ENCODE measurements at places on chromosomes 2 and 18.

DNA sequence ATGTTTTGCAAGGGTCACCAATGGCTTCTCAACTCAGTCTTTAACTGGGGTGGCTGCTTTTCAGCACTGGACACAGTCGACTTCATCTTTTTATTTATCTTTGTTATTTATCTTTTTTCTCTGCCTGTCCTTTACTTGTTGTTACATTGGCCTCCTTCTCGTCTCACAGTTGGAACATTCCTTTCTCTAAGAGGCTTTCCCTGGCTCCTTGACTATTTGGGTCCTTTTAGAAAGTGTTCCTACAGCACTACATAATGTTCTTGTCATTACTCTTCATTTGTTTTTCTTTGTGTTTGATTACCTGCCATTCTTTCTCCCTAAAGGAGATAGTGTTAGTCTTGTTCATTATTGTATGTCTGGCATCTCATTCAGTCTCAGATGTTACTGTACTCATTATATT is 122.0 kb downstream of the KIAA1328 start:
- DNase-seq: no peak

GRCh38 chr2:63840081-63840784 is 1.5 kb upstream of the UGP2 start:
- DNase-seq: no peak

DNA sequence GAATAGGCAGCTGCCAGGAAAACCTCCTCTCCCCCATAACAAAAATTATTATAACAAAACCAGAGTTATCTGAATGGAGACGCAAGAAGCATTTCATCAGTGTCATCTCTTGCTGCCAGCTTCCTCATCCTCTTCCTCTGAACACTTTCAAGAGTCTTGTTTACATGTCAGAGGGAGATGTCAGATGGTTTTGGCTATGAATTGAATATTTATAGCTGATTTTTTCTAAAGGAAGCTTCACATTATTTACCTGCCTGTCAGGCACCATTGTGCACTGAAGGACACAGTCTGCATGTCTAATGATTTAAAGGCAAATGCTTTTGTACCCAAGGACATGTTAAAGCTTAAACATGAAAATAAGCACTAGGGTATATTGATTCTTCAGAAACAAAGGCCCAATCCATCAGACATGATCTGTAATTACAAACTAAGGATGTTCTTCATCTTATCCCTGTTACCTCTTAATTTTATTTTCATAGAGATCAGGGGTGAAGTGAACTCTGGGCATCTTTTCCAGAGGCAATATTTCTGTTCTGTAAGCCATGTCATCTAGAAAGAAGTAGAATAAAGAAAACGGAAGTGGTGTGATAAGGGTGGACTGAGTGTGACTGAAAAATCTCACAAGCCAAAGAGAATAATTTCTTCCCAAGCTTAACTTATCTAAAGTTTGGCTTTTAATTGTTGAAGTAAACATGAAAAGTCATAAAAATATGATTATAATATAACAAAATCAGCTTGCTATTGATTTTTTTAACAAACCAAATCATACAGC is 168.7 kb downstream of the ANKRD44 start:
- no peak for DNase-seq

DNA sequence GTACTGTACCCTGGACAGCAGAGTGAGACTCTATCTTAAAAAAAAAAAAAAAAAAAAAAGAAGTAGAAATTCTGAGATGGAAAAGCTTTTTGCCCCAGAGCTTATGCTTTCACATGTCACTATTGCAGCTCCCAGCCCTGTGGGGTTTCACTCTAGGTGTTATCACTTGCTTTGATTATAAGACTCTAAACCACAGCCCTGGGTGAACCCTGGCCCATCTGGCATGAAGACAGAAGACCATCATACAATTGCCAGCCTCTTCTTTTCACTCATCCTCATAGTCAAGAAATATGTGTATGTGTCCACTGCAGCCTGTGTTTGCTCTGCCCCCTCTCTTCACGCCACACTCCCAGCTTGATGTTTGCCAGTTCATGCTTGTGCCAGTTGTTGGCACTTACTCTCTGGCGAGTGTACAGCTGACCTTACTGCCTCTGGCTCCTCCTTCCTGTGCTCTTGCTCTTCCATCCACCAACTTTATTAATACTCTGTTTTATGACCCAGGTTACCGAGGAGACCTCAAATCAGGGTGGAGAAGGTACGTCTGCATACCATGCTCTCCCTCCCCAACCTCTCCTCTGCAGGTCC is 136.7 kb upstream of the NCK2 start:
- no peak for DNase-seq

DNA sequence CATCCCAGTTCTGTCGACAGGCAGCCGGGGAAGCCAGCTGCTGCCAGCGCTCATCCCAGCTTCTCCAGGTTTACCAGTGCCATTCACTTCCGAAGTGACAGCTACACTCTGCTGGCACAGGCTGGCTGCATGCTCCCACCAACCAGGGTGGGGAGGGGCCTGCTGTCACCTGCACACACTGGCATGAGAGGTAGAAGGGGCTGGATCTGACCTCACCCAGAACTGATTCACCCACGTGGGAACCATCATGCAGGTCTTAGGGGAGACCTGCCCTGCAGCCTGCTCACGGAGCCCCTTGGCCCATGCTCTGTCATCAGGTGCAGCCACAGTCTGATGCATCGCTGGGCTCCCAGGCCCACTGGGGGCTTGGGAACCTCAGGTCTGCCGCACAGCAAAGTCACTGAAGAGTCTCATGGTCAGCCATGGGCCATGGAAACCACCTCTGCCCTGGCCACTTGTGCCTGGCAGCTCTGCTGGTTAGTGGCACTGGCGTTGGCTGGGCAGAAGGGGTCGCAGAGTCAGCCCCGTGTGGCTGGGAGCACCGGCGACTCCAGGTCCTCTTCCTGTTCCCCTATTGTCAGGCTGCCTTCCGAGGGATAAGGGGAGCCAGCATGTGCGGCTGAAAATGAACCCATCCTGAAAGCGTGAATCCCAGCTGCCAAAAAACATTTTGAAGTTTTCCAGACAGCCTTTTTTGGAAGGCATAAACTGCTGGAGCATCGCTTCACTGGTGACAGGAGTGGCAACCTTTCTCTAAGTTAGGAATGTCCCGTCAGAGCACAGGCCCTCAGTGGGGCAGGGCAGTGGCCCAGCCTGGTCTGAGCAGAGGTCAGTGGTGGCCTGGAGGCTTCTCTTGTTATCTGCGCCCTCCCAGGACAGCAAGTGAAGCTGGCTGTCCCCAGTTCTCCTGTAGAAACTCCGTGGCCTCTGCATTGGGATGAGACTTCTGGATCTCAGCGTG is 157.8 kb downstream of the SEPTIN10 start:
- no peak for DNase-seq

DNA sequence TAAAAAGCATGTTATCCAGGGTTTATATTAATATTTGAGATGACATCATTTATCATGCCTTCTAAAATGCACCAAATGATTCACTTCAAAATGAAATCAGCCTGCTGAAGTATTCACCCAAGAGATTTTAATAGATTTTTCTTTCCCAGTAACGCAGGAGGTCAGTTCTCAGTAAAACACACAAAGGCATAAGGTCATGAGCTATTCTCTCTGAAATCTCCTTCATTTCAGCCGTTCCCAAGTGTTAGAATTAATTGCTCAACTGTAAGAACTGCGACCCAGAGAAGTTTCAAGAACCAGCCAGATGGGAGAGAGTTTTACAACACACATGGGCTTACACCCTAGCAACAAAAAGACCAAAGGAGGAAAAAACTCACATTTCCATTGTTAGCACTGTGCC is 84.2 kb upstream of the PHLPP1 start:
- DNase-seq: no peak

DNA sequence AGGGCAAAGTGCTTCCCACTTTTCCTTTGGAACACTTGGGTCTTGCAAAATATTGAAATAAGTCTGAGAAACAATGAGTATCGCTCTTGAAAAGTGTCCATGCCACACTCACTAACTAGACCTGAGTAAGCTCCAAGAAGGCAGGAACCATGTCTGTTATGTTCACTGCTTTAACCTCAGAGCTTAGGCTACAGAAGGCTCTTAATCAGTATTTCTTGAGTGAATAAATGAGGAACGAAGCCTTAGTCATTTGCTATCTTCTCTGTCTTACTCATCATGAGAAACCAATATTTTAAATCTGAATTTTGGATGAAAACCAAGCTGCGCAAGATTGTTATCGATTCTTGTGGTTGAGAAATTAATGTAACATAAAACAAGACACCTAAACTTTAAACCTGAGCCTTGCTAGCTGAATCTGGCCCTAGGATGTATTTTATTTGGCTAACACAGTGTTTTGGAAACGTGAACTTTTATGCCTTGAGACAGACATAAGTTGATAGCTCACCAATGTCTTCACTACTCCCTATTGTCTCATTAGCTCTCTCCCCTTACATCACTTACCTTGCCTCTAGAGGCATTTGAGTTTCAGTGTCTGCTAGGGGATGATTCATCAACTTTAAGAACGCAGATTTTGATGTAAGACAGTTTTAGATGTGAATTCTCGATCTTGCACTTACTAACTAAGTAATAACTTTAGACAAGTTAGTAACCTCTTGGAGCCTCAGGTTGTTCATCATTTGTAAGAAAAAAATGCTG is 392.8 kb upstream of the MEIS1 start:
- DNase-seq: no peak

DNA sequence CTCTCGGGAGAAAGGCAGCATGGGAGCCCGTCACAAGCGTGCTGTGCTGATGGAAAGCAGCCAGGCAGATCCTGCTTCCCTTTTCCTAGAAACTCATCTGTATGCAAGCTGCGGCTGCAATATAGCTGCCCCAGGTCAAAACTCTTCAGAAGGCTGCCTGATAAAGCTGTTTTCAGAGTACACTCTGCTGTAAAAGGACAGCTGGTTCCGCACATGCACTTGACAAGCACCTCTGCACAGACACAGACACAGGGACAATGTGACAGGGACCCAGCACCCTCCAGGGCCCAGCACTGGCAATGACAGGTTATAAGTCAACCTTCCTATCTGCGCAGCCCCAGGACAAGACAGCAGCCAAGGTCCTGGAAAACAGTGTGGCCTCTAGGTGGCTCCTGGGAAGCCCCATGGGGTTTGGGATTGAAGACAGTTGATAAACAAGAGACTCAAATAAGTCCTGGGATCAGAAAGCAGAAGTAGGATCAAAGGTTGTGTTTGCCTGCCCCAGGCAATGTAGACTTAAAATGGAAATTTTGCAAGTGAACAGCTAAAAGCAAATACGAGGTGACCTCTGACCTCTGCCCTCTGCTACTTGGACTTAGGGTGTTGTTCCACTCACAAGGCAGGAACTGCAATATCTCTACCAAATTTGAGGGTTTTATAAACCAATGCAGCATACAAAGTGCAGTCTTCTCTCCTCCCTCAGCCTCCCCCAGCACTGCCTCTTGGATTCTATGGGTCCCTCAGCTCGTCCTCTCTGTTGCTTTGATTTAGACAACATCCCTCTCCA is 16.9 kb downstream of the SLC66A2 start:
- no peak for DNase-seq

DNA sequence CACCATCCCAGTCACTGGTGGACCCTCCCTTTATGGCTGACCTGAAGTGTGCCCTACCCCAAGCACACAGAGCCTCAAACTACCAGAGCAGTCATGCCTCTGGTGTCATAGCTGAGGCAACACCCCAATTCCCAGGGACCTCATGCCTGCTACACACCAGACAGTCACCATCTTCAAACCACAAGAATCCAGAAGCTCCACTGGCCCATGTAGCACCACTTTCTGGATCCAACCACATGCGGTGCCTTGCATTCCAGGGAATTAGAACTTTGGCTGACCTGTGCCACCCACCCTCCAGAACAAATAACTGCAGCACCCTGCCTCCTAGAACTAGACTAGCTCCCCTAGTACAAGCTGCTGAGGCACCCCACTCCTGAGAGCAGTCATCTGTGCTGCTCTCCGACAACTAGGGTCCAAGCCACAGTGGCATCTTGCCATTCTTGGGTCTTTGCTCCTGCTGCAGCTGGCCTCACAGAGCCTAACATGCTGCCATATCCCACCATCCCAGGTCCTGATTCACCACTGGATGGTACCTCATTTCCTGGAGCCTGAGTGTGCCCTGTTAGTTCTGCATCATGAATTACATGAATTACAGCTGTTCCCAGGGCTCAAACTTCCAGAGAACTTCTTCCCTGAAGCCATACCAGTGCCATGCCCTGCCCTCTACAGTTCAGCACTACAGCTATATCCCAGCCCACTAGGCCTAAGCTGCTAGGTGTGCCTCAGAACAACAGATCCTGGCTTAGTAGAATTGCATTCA is 243.8 kb upstream of the CHST9 start:
- DNase-seq: no peak

DNA sequence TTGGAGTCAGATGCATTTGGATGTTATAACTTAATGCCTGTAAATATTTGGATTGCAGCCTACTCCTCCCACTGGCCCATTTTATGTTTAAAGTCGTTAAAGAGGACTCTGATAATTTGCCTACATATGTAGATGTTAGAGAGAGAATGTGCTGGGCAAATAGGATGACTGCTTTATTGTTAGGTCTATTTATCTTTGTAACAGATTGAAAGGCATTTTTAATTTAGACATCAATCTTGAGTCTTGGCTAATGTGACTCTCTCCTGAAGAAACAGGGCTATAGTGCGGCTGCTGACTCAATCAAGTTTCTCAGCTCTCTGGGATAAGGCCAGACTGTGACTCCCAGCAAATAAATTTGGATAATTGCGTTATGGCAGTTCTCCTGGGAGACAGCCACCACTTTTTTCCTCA is 1101.4 kb downstream of the CBLN2 start:
- no peak for DNase-seq

- DNase-seq: no peak
These were observed 22.1 kb upstream of the IGFBP5 start for GRCh38 chr2:216717491-216717901.

- no peak for DNase-seq
These were observed 60.9 kb downstream of the EDAR start for GRCh38 chr2:108927936-108928659.

- DNase-seq: no peak
These were observed 87.3 kb upstream of the NCKAP5 start for GRCh38 chr2:133655610-133656009.

DNA sequence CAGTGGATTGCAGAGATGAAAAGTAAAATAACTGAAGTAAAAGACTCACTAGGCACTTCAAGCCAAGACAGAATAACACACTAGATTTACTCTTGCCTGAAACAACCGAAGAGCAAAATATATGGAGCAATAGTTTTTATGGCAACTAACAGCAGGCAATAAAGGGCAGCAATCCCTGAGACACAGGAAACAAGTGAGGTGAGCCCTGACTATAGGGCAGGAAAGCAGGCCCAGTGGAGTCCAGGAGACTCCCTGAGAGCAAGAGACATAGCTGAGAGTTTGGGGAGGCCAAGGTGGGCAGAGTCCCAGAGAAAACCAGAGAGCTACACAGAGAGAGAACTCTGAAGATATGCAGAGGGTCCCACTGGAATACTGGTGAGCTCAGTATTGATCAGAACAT is 18.8 kb downstream of the FARSB start:
- no peak for DNase-seq

DNA sequence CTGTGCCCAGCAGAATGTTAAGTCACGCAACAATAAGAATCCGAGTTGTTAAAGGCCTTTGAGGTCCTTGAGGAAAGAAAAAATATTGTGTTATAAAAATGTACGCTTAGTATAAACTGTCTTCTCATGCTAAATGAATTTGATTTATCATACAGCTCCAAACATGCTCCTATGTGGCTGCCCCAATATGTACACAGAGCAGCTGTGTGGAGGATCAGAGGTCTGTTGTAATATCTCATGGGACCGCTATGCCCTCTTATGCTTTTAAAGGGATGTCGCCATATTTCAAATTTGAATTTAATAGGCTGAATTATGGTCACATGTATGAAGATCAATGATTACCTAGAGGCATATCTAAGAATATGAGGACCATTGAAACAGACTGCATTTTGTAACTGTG is 90.2 kb downstream of the SLC5A7 start:
- DNase-seq: no peak

GRCh38 chr2:95062242-95063085 is 37.0 kb downstream of the MAL start:
- DNase-seq: no peak
